ENCODE measurements at places on chromosomes 3 and 15.

- DNase-seq, result no peak
These were observed 157.3 kb downstream of the WNT5A start for GRCh38 chr3:55329849-55330248.

- no peak for DNase-seq
These were observed 12.1 kb upstream of the DNAJC13 start for GRCh38 chr3:132405188-132405587.

DNA sequence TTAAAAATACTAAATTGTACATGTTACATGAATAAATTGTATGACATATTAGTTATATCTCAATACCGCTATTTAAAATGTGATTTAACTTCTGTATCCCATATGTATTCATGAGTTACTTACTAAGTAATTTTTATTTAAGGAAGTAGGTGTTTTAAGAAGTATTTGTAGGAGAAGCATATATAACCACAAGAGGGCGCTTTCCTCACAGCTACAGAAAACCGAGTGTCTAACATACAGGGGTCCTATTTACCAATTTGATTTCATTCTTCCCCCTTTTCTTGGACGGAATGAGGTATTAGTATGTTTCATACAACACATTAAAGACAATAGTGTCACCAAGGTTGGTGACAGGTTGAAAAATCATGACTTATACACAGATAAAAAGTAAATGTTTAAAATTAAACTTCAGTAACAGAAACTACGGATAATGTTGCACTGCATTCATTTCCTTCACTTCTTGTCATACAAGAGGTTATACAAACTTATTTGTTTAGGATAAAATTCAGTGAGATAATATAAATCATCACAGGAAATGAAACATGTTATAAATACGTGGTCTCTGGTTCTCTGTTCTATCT, 253.6 kb downstream of the MAGI1 start:
- no peak for DNase-seq

DNA sequence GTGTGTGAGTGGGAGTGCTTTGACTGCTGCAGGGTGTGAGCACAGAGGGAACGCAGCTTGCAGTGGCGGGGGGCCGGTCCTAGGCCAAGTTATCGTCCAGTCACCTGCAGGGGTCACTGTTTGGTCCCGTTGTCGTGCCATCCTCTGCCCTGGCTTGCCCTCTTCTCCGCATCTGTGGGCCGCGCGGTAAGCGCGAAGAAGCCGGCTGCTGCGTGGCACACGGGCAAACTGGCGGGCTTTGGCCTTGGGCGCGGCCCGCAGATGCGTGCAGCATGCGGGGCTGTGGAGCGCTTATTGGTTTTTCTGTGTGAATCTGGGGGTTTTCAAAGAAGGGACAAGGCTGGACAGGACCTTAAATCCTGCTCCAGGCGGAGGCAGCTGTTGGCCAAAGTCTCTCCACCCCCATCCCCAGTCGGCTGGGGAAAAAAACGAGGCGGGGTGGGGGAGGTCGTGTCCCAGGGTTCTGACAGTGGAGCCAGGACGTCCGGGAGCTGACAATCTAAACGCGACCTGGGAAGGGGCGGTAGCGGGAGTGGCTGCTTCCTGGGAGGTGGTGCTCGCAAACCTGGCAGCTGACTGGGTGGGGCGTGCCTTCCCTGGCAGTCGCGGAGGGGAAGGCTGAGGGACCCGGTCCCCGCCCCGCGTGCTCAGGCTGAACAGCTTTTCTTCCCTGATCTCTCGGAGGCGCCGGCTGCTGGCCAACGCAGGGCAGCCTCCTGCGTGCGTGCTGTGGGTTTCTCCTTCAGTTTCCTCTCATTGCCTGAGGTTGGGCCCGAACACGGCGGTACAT, 39.7 kb upstream of the VEPH1 start:
- no peak for DNase-seq

- no peak for DNase-seq
These were observed 72.1 kb downstream of the SFMBT1 start for GRCh38 chr3:52973806-52974205.
